Activated T-cell treated with anti-CD3 and anti-CD28 coated beads for 1 hour (primary cell): ENCODE measurements at places on chromosomes 5 and 9.

DNA sequence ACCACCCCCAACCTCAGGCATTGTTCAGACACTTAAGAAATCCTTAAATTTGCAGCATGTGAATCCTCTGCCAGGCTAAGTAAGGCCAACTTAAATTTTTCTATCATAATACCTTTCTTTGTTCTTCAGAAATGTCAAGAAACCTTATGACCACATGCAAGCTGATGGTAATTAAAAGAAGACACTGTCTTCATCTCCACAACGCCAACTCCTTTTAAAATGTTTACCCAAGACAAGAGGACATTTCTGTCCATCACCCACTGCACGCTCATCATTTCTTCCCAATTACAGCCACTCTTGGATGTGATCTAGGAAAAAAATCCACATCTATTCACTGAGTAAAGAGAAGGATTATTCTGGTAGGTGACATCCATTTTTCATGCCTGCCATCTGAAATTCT, 6.1 kb upstream of the IFNK start:
- no peak for DNase-seq

DNA sequence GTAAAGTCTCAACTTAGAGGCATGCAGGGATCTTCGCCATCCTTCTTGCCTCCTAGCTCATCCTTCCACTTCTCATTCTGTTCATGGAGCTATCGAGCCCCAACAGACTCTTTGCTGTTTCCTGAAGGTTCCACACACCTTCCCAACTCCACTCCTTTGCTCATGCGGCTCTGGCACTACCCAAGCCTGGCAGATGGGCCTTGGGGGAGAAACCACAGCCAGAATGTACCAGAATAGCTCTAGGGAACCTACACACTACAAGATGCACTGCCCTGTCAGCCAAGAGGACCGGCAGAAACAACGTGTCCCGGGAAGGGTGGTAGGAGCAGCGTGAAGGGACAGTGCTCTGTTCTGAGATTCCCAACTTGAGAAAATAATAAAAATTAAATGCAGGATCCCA, 178.9 kb downstream of the GABBR2 start:
- no peak for DNase-seq

GRCh38 chr9:116687754-116688135, 640 bp downstream of the TRIM32 start:
- no peak for DNase-seq

DNA sequence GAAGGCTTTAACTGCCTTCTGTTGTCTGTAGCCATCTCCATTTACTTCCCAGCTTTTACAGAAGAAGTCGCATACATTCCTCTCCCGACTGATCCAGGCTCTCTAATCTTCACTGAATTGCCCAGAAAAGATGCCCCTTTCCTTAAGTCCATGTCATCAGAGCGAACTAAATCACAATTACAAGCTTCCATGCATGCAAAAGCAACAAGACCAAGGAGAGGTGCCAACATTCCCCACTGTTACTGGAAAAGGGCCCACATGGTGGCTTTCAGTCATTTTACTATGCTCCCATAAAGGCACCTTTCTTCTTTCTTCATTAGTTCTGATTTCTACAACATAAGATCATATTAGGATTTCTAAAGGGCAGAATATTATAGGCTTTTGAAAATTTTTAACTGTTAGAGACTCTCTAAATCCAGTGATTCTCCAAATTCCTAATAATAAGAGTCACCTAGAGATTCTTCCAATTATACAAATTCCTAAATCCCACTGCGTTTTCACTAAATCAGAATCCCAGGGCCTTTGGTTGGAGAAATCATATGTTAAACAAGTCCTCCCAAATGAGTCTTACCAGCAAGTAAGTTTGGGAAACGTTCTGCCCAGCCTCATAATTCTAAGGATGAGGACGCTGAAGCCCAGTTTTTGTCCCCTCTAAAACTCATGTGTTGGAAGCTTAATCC, 17.0 kb upstream of the ZFR start:
- no peak for DNase-seq

DNA sequence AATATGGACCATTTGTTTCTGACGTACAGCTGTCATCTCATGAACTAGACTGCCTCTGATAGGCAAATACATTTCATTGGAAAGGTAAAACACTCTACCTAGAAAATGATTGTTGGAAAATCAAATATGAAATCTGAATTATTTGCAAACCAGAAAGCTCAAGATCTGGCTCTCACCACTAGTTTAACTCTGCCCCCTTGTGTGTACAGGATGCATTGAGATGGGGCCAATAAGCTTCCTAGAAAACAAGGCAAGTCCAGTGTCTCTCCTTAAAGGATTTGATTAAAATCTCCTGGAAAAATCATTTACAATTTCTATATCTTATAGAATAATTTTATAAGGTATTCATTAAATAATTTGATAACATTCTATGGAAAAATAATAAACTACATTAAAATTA, 311.9 kb upstream of the ANKH start:
- DNase-seq, result no peak

GRCh38 chr9:124810663-124811355, 33.9 kb downstream of the OLFML2A start:
- no peak for DNase-seq
